ENCODE measurements at places on chromosomes 16 and 17. TPM values are rescaled to one million over a fixed set of nuclear protein-coding genes. Genes with fewer than 3 reads are reported as not detected.

SLFN14 gene
- not detected for polyA plus RNA-seq

DNA sequence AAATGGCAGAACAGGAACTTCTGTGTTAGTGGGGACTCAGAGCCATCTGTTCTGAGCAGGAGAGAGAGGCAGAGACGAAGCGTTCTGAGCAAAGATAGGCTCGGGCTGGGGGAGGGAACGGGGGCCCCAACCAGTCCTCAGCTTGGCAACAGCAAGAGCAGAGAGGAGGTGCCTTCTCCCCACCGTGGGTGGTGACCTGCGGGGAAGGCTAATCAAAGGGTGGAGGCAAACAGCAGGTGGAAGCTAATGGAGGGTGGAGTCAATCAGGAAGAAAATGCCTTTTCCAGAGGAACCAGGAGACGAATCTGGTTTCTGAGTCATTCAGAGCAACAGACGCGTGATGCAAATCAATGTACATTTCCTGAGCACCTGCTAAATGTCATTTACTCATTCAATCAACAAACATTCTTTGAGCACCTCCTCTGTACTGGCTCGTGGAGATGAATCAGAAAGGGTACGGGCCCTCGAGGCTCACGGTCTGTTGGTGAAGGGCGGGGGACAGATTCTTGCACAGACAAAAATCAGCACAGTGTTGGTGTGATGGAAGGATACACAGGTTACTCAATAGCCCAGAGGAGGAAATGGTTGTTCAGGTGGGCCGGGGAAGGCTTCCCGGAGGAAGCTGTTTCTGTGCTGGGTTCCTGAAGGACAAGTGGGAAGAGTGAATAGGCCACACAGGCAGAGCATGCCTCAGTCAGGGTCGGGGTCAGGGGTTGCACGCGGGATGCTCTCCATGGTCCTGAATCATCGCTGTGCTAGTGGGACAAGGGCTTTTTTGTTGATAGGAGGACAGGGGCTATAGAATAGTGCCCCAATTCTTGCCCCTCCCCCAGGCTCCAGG, 5.7 kb upstream of the SPNS2 start:
- DNase-seq, result peak; percentile 64

DNA sequence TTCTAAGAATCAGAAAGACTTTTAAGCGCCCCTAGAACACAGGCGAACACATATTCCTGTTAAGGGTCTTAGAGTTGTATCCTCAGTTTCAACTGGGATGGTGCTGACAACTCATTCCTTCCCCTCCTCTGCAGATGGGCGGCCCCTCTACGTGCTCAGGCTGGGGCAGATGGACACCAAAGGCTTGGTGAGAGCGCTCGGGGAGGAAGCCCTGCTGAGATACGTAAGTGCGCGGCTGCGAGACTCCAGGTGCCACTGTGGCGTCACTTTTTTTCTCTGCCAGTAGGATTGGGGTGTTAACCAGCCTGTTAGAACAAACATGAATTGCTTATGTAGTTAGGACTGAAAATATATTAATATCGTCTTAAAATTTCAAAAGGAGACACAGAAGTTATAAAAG, 62.7 kb downstream of the SEC14L1 start:
- no peak for DNase-seq

DNA sequence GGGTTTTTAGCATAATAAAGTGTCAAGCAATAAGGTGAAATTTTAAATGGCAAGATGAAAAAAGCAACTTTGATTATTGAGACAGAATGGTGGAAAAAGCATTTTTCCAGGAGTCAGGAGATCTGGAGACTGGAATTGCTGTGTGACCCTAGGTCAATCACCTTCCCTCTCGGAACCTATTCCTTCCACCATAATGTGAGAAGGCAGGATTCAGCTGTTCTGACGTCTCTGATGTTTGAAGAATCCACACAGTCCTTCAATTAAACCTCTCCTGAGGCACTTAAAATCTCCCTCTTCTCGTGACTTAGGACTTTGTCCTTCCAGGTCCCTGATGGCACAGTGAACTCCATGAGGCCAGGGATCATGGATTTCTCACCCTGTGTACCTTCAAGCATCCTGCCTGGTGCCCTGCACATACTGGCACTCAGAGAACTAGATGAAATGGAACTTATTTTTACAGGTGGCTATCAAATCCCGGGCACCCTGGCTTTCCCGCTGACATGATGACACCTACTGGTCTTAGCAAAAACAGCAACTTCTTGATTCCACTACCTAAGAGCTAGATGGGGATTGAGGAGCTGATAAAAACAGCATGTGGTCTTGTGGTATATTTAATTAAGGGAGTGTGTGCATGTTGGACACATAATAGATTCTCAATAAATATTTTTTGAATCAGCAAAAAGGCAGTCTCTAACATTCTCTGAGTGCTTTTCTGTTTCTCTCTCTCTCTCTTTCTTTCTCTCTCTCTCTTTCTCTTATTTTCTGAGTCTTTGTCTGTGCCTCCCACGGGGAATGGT, 2.3 kb upstream of the CCDC182 start:
- peak; percentile 79 for DNase-seq

SLFN13 gene
- 5.4 TPM for polyA plus RNA-seq

IQCK gene
- polyA plus RNA-seq, result 12.1 TPM

SLC6A2 gene
- polyA plus RNA-seq, result not detected

GRCh38 chr17:44749076-44749979, 9.5 kb upstream of the ADAM11 start:
- no peak for DNase-seq

- DNase-seq, result no peak
Observed at GRCh38 chr16:70588565-70588964, 57.8 kb upstream of the IL34 start.

DNA sequence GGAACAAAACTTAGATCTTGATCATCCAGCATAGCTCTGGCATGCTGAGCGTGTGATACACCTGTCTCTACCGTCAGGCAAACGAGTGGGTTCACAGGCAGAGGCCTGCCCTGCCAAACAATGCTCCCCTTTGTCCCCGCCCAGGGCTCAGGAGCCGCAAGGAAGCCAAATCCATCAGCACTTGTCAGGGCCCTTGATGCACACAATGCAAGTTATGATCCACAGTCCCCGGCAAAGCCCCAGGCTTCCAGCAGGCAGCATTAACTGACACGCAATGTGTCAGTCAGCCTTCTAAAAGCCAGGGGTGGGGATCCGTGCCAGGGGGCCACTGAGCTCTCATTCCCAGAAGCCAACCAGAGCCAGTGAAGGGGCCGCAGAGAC, 460.9 kb downstream of the SLC39A11 start:
- no peak for DNase-seq

DNA sequence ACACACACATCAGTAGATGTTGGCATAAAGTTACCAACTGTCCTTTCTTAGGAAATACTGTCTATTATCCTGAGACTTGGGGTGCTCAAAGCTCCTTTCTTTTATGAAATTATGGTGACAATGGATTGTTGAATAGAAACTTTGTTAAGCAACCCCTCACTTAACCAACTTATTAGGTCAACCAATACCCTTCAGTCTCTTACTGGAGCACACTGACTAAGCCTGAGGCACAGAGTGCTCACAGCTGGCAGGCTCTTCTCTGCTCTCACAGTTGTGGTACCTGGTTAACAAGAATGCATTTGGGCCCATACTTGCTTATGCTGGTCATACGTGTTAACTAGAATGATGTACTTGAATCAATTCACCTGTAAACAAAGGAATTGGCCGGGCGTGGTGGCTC, 24.8 kb downstream of the CD300LF start:
- DNase-seq, result no peak

DNA sequence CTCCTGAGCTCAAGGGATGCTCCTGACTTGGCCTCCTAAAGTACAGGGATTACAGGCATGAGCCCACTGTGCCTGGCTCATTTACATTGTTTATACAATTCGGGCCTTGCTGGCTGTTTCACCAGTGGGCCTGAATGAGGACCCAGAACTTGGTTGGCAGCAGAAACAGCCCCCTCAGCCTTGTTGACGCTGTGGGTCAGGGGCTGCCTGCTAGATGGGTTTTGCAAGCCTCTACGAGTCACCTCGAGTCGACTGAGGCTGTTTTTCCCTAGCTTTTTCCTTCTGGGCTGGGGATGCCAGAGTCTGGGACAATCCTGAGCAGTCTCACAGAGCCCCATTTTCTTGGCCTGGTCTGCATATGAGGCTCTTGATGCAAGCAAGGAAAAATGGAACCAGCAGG, 16.1 kb downstream of the PPL start:
- DNase-seq, result no peak

GSG1L gene
- polyA plus RNA-seq, result not detected

ATP2C2 gene
- 0.29 TPM for polyA plus RNA-seq

- peak; percentile 87 for DNase-seq
Observed at GRCh38 chr17:6456914-6457687, 12.8 kb downstream of the PIMREG start.

DNA sequence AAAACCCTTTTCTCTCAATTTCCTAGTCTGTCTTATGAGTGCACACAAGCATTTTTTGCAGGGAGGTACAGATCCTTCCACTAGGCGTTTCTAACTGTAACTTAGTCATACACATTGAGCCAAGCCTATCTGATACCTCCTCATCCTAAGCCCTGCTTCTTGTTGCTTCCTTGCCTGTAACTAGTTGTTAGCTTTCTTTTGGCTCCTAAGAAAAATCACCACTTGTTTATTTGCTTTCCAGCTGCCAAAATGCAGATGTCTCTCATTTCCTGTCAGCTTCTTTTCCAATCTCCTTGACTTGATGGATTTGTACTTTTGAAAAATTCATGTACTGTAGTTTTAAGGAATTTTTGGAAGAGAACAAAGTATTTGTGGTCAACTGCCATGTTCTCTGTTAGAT, 73.7 kb downstream of the TNRC6C start:
- DNase-seq, result no peak

KRTAP16-1 gene
- not detected for polyA plus RNA-seq

DNA sequence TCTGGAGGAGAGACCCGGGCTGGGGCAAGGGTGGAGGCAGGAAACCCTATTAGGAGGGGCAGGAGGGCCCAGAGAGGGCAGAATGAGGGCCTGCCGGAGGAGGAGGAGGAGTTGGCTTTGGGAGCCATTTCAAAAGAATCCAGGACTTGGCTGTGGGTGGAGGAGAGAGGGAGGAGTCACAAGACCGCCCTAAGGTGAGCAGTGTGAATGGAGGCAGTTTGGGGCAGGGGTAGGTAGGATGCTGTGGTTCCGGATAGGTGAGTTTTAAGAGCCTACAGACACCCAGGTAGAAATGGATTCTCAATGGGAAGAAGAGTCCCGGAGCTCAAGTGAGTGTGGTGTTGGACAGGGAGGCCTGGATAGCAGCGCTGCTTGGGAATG, 80.3 kb downstream of the ARHGAP23 start:
- no peak for DNase-seq

DNA sequence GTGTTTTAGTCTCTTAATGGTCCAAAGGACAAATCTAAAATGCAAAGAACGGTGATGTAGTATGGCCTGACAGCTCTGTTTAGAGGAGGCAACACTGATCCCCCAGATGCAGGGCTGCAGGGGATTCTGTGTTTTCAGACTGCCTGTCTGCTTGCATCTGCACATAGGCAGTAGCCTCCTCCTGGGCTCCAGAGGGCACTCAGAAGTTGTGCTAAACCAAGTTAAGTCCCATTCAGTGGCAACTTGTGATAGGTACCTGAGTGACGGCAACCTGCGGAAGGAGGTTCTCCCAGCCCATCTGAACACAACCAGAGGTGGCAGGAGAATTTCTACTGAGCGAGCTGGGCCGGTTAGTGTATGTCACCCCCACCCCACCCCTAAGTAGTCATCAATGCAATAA, 9.9 kb downstream of the HAS3 start:
- no peak for DNase-seq

DNA sequence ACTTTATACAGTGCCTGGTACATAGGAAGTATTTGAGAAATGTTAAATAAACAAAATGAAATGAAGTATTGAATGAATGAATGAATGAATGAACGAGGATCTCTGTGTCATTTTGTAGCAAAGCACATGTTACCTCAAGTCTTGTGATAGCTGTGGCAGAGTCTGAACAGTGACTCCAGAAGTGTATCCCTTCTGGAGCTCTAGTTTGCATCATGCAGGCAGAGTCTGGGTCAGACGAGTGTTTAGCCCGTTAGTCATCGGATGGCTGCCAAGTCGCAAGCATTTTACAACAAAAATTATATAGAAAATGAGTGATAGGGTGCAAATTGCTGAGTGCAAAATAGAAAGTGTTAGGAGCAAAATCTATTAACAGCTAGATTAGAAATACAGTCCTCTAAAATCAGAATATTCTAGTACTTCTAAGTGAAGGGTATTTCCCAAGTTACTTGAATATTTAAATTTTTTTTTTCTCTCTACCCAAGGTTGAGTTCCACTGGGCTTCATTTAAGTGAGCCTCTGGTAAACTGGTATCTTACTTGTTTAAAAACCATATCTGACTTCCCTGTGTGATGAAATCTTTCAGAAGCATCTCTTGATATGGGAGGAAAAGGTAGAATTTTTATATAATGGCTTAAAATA, 113.3 kb downstream of the FTO start:
- peak; percentile 62 for DNase-seq

- DNase-seq, result peak; percentile 3
Observed at GRCh38 chr17:52419229-52419641, 260.7 kb upstream of the CA10 start.

DNA sequence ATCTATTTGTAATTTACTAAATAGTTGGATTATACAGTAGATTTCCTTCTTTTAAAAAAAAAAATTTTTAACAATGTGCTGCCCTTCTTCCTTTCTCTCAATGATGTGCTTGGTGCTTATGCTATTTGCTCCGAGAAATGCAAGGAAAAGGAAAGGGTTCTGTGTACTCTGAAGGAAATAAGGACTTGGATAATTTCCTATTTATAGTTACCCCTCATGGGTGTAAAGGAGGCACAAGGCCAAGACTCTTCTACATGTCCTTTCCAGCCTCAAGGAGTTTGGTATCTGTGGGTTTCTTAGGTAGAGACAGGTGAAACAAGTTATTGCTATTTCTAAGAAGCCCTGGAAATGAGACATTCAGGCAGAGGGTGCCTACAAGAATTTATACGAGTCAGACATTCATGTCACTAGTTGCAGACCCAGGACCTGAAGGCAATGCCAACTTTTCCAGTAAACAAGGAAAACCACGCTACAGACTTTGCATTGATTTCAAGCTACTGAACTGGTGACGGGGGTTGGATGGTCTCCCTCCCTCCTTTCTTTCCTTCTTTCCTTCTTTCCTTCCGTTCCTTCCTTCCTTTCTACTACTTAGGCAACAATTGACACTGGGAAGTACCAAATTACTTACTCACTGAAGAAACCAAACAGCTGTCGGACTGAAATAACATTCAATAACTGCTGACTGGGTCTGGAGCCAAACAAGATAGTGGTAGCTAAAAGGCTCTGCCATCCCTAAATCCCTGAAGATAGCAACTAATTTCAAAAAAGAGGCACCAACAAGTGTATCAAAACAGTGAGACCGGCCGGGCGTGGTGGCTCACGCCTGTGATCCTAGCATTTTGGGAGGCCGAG, 33.8 kb upstream of the GHDC start:
- no peak for DNase-seq

ZFP3 gene
- polyA plus RNA-seq, result 1.6 TPM

BLMH gene
- 66.4 TPM for polyA plus RNA-seq

All from A549 (cell line).